HCT116 (cell line): ENCODE measurements at places on chromosomes 7 and 10. TPM values are rescaled to one million over a fixed set of nuclear protein-coding genes. Genes with fewer than 3 reads are reported as not detected.

- no peak for DNase-seq
Measured at GRCh38 chr7:28706584-28706983, 251.5 kb downstream of the TRIL start.

GRCh38 chr10:69789164-69789576 is 12.5 kb upstream of the COL13A1 start:
- no peak for DNase-seq

The AGAP4 gene
- total RNA-seq: 14.9 TPM

DNA sequence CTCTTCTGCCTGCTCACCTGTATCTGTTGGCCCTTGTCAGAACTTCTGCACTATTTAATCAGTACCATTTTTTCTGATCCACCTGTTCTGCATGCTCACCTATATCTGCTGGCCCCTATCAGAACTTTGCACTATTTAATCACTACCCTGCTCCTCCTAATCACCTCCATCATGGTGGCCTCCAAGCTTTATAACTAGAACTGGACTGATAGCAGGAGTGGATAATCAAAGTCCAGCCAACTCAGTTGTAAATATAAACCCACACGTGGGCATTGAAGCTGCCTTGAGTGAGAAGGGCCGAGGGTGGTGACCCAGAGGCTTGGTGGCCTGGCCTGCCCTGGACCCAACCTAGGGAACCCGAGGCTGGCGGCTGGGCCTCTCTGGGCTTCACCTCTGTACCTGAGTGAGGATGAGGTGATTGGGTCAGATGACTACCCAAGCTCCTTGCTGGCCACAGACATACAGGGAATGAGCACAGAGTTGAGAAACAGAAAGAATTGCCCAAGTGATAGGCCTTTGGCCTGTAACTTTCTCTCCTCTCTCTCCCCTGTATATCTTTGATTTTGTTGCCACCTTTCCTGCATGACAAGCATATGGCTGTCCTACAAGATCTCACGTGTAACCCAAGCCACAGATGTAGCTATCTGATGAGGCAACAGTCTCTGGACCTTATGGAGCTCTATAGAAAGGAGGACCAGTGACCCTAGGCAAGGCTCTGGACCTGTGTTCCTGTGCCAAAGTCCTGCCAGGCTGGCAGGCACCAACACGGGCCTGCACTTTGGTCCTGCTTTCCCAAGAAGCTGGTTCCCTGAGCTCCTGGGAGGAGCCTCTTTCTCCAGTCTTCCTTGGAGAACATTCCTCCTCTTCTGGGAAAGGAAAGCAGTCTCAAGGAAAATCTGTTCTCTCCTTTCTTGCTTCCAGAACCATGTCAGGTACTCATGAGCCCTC is 23.4 kb upstream of the FAM3C start:
- DNase-seq: no peak

The ARHGAP22 gene
- 9.9 TPM for total RNA-seq

DNA sequence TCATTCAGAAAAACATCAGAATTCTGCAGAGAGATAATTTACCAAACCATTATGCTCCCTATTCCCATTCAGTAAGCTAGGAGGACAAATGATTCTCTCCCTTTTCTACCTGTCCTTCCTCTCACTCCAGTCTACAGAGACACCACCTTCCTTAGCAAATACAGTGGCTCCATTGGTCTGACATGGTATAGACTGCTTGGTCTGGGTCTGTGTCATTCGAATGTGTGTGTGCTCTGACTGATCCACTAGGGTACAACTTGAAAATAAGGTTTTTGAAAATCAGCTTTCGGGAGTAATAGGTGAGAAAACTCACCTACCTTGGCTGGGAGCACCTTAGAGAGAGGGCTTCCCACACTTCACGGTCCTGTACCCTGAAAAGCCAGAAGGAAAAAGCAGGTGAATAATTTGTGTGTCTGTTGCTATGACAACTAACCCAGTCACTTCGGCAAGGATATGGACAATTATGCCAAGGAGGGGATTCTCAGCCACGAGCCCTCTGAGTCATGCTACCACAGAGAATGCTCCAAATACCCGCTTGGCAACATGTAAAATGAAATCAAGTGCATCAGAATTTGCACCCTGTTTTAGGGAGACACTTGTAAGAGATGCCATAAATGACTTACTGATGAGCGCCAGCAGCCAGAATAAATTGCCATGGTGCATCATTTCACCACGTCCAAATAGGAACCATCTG is 114.5 kb upstream of the PRKCQ start:
- no peak for DNase-seq

DNA sequence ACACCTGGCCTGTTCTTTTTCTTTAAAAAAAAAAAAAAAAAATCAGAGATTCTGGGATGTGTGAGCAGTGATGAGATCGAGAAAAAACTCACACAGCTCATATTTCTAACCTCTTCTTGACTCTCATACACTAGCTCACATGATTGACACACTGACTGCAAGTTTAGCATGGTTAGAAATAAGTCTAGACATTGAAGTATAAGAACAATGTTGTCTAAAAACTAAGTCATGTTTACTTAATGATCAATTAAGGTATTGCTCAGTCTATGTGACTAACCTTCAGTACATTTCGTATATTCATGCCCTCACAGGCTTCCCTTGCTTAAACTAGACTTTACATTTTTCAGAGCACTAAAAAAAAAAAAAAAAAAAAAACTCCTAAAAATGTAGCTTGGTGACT is 775.1 kb downstream of the GATA3 start:
- DNase-seq: no peak

The GHRHR gene
- not detected for total RNA-seq

- no peak for DNase-seq
Measured at GRCh38 chr10:27822301-27822700, 76.7 kb upstream of the MKX start.

- no peak for DNase-seq
Measured at GRCh38 chr10:77593771-77594470, 43.7 kb downstream of the KCNMA1 start.

The CALHM3 gene
- total RNA-seq: 0.49 TPM

- DNase-seq: no peak
Measured at GRCh38 chr7:132347123-132347522, 229.1 kb downstream of the PLXNA4 start.

DNA sequence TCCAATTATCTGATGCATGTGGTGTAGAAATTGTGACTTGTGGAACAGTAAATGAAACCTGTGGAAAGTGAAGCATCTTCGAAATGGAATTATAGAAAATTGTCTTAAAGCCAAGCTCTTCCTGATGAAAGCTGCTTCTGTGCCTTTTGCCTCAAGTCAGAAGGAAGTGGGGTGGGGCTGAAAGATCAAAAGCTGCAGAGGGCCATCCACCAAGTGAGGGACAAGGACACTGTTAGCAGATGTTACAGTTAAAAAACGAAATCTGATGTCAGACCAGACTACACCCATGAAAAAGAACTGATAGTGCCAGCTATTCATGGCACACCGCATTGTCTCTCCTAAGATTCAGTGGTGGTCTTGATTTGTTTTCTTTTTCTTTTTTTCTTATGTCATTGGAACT is 23.8 kb upstream of the WASL start:
- no peak for DNase-seq

The HOXA4 gene
- total RNA-seq: 2.0 TPM

The ENTPD1 gene
- 0.37 TPM for total RNA-seq
